ENCODE measurements at places on chromosomes 12 and 14. TPM values are rescaled to one million over a fixed set of nuclear protein-coding genes. Genes with fewer than 3 reads are reported as not detected.

The BICDL1 gene
- total RNA-seq: 101 TPM

The RBM19 gene
- total RNA-seq: 34.7 TPM

The SLCO1C1 gene
- 0.91 TPM for total RNA-seq

The OR6C68 gene
- not detected for total RNA-seq

The OR10AD1 gene
- not detected for total RNA-seq

The HNRNPC gene
- total RNA-seq: 398 TPM

All from kidney (tissue), 22 donors.